HS-5 (cell line): ENCODE measurements at places on chromosomes 1 and 21.

DNA sequence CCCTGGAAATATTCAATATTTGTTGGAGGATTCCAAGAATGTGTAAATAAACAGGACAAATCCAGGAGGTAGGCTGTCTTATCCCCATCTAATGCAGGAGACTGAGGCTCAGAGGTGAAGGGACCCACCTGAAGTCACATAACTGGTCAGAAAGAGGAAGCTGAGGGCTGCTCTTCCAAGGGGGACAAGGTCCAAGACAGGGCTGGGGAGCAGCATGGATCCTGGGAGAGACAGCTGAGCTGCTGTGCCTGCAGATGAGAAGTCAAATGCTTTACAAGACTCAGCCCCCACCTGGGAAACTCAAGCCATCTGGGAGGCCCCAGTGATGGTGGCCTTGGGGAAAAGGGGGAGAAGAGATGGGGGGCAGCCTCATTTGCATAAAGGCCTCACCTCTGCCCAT lies 224.4 kb downstream of the PTPRU start:
- DNase-seq = no peak

GRCh38 chr1:43197343-43198127 lies 25.4 kb downstream of the CFAP57 start:
- DNase-seq = no peak

GRCh38 chr1:203187304-203187685 lies 791 bp upstream of the CHI3L1 start:
- DNase-seq = no peak

GRCh38 chr1:1120866-1121591 lies 5.1 kb upstream of the C1orf159 start:
- DNase-seq = no peak

GRCh38 chr1:244163861-244164510 lies 112.9 kb downstream of the ZBTB18 start:
- peak; percentile 95 for DNase-seq

- no peak for DNase-seq
Measured at GRCh38 chr1:34125721-34126380, 39.2 kb downstream of the CSMD2 start.

GRCh38 chr1:119676571-119677206 lies 28.6 kb upstream of the ZNF697 start:
- DNase-seq = no peak

DNA sequence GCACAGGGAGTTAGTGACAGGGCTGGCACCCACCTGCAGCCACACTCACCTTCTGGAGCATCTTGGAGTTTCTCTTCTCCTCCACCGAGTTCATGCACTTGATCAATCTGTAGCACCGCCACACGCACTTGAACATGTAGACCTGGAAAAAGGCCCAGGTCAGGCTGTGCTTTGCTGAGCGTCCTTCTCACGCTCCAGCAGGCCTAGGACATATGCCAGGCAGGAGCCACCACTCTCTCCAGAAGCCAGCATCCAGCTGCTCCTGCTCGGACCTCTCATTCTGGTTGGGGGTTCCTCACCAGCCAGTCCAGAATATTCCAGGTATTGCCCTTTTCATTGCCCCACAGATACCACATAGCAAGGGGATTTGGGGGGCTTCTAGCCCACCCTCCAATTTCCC lies 11.7 kb upstream of the MATN1 start:
- no peak for DNase-seq

DNA sequence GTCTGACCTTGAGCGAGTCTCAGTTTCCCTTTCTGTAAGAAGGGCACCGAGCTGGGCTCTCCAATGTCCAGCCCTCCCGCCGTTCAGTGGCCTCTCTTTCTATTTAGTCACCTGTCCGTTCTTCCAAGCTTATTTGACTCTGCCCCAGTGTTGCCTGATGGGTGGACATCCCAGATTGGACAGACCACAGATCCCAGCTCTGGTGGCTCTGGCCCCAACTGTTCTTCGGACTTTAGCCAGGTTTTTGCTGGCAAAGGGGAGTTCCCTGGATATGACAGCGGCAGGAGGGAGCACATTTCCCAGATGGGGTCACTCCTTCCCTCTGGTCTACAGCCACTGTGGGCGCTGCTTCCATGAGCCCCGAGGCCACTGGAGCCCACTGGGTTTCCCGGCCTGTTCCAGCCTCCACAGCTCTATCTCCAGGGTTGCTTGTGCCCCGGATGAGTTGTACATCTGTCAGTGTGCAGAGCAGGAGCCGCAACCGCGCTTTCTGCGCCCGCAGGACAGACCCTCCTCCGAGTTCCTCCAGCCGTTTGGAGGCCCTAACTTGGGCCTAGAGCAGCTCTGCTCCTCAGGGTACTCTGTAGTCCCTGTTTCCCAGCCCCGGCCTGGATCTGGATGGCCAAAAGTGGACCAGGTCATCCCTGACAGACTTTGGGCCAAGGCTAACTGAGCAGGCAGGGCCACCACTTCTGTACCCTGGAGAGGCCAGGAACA lies 3.8 kb downstream of the DMBX1 start:
- no peak for DNase-seq

GRCh38 chr1:165605246-165605645 lies 25.8 kb upstream of the MGST3 start:
- no peak for DNase-seq

DNA sequence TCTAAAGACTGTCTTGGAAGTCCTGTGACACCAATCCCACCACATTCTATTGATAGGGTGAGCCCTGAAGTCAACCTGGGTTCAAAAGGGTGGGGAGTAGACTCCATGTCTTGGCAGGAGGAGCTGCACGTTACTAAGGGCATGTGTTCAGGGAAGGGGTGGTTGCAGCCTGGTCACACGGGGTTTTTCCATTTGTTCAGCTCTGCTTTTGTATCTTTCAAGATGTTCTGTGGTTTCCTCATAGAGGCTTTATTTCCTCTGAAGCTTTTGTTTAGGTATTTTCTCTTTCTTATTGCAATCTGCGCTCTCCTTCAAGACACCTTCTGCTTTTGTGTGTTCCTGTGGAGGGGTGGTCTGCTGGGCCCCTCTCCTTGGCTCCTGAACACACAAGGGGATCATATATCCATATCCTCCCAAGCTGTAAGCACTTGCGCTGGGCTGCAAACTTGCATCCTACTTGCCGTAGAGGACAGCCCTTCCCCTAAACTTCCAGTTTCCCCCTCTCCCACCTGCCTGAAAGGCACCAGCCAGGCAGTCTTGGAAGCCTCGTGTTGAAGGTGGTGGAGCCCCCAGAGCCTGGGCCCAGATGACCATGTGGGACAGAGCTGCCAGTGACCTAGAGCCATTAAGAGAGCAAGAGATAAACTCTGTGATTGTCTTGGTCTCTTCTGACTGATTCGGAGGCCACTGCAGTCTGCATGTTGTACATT lies 62.5 kb upstream of the TRAPPC10 start:
- DNase-seq = no peak

- no peak for DNase-seq
Measured at GRCh38 chr1:43708002-43708410, 670 bp downstream of the ST3GAL3 start.

- peak; percentile 64 for DNase-seq
Measured at GRCh38 chr1:61638296-61638695, 86.6 kb downstream of the TM2D1 start.

GRCh38 chr1:85146972-85147359 lies 53.9 kb downstream of the SYDE2 start:
- peak; percentile 59 for DNase-seq

GRCh38 chr1:44544960-44545359 lies 129.3 kb downstream of the TMEM53 start:
- no peak for DNase-seq

GRCh38 chr1:92601044-92601443 lies 114.3 kb upstream of the GFI1 start:
- DNase-seq = no peak

DNA sequence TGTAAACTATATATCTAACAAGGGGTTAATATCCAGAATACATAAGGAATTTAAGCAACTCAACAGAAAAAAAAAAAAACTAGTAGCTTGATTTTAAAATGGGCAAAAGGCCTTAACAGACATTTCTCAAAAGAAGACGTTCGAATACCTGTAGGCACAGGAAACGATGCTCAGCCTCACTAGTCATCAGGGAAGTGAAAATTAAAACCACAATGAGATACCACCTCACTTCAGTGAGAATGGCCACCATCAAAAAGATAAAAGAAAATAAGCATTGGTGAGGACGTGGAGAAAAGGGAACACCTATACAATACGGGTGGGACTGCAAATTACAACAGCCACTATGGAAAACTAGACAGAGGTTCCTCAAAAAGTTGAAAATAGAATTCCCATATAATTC lies 37.3 kb downstream of the NPHP4 start:
- DNase-seq = no peak

- DNase-seq = no peak
Measured at GRCh38 chr1:59008599-59009347, 224.9 kb upstream of the JUN start.

DNA sequence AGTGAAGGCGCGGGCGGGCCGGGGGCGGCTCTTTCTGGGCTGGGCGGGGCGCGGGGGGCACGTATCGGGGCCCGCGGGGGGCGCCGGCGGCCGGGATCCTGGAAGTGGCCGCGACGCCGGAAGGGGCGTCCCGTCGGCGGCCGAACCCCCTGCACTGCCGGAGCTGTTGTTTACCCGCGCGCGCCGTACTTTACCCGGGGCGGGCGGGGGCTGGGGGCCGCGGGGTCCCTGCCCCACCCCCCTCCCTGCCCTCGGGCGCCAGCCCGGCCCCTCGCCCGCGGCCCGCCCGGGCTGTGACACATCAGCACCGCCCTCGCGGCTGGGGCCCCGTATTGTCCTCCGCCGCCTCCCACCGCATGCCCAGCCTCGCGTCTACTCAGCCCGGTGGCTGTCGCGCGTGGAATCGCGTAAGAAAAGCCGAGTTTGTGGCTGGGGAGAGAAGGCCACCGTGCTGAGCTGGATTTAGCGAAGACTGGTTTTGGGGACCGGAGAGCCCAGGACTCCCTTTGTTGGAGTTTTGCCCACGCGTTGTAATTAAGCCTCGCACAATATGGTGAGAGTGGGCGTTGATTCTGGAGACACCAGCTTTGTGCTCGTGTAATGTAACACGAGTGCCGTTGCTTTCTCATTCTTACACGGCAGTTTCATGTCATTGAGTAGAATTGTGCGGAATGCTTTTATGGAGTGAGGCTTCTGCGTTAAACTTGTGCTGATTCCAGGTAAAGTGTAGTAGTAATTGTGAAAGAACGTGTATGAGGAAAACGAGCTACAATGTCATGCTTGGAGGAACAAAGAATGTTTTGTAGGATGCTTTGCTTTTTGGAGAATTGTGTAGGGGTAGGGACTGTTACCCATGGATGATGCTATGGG lies 559 bp downstream of the BACH1 start:
- no peak for DNase-seq

- DNase-seq = peak; percentile 57
Measured at GRCh38 chr1:61287734-61288133, 205.4 kb downstream of the NFIA start.

DNA sequence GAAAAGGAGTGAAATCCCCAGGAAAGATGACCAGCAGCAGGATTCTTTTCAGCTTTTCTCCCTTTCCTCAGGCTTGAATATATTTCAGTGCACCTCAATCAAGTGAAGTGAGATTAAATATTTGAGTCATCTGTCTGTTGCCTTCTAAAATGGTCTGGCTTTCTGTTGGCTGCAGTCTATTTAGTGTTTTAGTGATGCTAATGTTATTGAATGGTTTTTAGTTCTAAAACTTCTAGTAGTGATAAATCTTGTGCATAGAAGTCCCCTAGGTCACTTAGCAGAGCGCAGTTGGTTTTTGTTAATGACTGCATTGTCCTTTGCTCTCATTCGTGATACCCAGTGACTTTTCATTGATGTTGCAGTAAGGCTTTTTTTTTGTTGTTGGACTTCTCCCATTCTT lies 53.5 kb downstream of the ITSN1 start:
- no peak for DNase-seq

DNA sequence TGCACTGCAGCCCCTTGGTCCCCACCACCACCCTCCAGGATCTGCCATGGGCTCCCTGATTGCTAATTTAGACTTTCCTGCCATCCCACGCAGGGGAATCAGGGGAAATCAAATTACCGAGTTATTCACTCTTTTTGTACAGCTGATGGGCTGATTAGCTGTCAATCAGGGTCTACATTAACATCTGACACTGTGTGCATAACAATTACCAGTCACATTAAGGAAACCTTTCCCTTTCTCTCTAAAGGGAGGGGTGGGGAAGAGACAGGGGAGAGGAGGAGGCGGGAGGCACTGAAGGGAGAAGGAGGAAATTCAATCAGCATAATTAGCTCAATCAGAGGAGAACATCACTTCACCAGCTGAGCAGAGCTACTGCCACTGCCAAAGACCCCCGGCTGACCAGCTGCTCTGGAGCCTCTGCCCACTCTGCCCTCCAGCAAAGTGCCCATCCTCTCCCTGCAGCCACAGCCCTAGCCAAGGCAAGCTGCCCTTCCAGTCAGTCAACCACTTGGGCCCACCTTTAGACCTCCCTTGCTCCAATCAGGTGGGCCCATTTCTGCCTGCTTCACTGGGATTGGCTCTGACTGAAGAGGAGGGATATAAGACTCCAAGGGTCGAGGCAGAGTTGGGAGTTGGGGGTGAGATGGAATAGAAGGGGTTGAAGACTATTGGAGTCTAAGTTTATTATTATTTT lies 199.3 kb upstream of the ZC3H12A start:
- DNase-seq = no peak

DNA sequence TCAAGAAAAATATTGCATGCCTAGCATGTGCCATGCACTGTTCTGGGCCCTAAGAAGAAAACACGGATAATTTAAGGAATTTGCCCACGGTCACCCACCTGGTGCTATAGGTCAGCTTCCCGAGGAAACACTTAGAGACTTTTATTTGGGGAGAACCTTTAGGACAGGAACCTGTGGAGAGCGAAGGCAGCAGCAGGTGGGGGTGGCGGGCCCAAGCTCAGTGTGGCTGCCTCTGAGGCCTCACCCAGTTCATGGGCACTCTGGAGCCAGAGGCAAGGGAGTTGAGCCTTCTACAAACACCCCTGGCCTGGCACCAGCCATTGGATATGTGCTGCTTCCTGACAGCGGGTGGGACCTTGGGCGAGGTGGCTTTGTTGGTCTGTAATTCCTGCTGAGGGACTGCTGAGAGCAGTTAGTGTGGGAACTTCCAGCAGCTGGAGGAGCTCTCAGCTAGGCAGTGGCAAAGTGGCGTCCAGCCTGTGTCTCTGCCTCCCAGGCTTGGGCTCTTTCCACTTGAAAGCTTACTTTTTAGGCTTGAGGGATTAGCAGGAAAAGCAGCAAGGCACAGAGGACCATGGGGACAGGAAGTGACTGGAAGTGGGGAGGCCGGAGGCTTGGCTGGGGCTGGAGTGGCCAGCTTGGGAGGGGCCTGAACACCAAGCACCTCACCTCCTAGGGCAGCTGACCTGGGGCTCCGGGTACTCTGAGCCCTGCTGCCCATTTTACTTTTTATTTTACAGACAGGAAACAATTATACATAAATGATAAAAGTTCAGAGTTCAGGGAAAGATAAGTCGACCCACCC lies 19.1 kb downstream of the MRPL37 start:
- DNase-seq = no peak

DNA sequence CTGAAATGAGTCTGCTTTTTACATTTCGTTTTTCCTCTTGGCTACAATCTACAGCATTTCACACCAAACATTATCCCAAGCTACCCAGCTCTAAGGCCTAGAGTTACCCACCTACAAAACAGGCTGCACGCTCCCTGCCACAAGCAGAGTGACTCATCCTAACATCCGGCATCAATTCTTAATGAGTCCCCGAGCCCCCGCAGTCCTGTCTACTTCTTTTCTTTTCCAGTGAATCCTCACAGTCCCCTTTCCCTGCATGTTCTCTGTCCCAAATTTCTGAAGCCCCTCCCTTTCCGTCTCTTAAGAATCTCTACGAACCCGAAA lies 650 bp downstream of the PCNX2 start:
- peak; percentile 37 for DNase-seq
